ENCODE measurements at places on chromosomes 1 and 21.

- no peak for DNase-seq
These were observed 9.2 kb upstream of the CHAF1B start for GRCh38 chr21:36375994-36376393.

GRCh38 chr1:16109571-16109970 lies 36.1 kb upstream of the FAM131C start:
- DNase-seq = no peak

- DNase-seq = no peak
These were observed 36.2 kb upstream of the LRIG2 start for GRCh38 chr1:113036639-113037321.

DNA sequence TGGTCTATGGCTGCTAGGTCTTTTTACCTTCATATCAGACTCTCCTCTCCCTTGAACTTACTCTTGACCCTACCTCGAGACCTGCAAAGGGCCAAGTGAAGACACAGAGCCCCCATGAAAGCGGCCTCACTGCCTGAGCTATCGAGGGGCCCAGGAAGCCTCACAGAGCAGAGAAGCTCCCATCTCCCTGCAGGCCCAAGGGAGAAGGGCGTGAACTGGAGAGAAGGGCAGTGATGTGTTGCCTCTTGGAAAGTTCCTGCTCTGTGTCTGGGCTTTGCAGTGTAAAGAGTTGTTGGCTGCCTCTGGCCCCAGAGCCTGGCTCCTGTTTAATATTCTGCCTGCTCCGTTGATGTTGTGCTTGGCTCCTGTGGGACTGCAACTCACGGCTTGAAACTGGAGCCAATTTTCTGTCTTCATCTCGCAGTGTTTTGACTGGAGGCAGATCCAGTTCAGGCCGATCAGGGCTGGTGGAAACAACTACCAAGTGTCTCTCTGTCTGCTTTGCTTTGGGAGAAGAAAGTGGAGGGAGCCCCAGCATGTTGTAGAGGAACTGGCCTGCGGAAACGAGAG lies 4.3 kb downstream of the SERTAD4 start:
- no peak for DNase-seq

DNA sequence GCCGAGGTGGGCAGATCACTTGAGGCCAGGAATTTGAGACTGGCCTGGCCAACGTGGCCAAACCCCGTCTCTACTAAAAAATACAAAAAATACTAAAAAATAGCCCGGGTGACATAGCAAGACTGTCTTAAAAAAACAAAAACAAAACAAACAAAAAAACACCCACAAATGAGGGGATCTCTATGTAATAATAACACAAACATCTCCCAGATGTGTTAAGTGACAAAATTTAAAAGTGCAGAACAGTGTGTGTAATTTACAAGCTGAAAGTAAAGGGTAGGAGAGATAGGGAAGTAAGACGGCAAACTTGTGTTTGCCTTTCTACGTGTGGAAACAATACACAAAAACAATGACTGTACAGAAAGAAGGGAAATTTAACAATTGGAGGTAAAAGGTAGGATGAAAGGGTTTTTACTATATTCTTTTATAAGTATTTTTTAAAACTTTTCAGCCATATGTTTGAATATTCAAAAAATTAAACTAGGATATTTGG lies 36.3 kb downstream of the ARID4B start:
- DNase-seq = no peak

- no peak for DNase-seq
These were observed 24.7 kb upstream of the CCT8 start for GRCh38 chr21:29098156-29098555.
